ENCODE measurements at places on chromosomes 3 and 15. TPM values are rescaled to one million over a fixed set of nuclear protein-coding genes. Genes with fewer than 3 reads are reported as not detected.
A peak's percentile ranks its signal among the peaks of the same experiment; 100 is the strongest.

DNA sequence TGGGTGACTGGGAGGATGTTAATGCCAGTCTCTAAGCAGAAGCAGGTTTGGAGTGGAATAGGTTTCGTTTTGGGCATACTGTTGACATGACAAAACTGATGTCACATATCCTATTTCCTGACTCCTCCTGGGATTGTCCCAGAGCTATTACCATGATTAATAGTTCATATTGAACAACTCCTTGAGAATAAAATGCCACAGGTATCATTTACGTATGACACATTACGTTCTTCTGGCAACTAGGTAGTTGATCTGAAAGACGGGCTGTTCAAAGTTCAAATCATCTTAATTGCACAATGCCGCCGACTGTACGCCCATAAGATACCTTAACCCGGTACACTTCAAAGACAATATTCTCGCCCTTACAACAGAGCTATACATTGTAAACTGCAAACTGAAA is 1.4 kb upstream of the RAB5A start:
- DNase-seq = no peak

DNA sequence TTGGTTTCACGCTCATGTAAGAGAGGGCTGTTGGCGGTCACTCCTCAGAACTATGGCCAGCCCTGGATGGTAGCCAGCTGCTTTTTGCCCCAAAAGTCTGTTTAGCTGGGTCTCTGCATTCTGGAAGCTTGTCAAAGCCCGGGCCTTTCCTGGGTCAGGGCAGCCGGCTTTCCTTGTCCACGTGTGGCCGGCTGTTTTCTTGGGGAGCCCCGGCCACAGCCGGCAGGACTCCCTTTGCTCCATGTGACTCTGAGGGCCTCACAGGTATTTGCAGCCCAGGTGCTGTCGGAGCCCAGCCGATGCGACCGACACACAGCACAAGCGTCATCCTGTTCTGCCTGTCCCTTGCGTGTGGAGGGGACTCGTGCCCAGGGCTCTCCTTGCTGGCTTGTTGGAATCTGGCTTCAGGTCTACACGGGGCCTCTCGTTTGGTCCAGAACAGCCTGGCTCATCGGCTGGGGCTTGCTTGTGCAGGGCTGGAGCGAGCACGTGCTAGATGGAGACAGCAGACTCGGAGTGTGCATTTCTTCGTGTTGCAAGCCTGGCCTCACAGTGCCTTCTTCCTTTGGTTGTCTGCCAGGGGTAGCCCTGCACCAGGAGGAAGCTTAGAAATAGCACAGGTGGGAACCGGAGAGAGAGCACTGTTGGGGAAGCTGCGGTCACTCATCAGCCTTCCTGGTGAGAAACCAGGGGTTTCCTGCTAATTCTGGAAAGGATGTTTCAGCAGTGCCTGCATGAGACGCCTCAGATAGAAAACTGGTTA is 51.5 kb downstream of the PGPEP1L start:
- no peak for DNase-seq

DNA sequence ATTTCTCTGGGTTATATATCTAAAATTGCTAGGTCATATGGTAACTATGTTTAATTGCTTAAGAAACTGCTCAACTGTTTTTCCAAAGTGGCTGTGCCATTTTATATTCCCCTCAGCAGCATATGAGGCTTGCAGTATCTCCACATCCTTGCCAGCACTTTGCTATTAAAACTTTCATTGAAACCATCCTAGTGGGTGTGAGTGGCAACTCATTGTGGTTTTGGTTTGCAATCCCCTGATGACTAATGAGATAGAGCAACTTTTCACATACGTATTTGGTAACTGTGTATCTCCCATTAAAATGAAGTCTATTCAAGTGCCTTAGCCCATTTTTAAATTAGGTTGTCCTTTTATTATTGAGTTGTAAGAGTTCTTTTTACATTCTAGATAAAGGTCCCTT is 17.3 kb downstream of the KPNA1 start:
- DNase-seq = no peak

The GOLGA8H gene
- total RNA-seq = 0.33 TPM

The B3GNT5 gene
- total RNA-seq = 6.0 TPM

The TEX55 gene
- total RNA-seq = not detected

- DNase-seq = peak; percentile 31
These were observed 120.5 kb downstream of the AQP9 start for GRCh38 chr15:58258501-58259292.
